ENCODE measurements at places on chromosomes 12 and 14.
A peak's percentile ranks its signal among the peaks of the same experiment; 100 is the strongest.

DNA sequence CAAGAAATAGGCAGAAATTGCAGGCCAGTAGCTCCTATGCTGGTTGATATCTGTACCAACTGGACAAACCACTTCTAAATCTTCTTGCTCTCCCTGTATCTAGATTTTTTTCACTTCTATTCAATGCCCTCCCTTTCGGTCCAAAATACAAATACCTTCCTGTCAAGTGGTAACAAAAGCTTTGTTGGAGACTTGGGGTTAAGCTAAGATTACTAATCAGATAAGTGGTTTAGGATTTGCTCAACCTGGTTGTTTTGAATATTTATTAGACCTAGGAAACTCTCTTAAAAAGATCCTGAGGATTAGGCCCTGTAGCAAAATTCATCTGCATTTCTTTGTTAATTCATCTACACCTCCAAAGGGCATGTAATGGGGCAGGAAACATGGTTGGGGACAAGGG is 410.1 kb downstream of the NAV3 start:
- DNase-seq, result no peak

DNA sequence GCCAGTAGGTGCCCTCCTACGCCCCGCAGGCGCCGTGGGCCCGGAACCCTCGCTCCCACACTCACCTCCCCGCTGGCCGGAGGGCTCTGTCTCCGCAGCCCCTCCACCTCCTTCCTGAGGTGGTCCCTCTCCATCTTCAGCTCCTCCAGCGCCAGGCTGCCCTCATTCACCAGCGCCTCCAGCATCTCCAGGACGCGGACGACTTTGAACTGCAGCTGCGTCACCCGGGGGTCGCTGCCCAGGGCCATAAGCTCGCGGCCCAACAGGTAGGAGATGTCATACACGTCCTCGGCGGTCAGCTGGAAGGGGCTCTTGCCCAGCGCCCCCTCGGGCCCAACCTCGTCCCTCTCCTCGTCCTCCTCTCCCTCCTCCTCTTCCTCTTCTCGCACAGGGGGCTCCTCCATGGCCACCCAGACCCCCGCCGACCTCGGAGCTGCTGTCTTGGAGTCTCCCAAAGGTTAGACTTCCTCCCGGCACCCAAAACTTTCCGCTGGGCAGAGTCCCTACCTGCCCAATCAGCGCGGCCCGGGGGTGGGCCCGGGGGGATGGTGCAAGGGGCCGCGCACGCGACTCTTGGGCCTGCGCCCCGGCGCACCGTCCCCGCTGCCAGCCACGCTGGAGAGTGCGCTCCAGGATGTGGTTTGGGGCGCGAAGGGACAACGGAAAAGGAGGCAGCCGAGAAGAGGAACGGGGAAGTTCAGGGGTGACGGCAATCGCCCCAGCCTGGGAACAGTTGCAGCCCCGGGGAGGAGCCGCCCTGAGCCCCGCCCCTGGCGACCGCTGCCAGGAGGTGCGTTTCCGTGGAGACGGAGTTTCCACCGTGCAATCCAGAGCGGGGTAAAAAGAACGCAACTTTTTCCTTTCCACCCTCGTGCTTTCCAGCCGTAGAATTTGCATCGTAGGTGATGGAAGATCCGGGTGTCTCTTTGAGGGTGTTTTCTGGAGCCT is at the start of gene RILPL2:
Gene RILPL2 (minus strand): TSS at position 668 of the 948 bp plus-strand sequence. CDS start 264 bp downstream, at position 404.
- peak; percentile 96 for DNase-seq

DNA sequence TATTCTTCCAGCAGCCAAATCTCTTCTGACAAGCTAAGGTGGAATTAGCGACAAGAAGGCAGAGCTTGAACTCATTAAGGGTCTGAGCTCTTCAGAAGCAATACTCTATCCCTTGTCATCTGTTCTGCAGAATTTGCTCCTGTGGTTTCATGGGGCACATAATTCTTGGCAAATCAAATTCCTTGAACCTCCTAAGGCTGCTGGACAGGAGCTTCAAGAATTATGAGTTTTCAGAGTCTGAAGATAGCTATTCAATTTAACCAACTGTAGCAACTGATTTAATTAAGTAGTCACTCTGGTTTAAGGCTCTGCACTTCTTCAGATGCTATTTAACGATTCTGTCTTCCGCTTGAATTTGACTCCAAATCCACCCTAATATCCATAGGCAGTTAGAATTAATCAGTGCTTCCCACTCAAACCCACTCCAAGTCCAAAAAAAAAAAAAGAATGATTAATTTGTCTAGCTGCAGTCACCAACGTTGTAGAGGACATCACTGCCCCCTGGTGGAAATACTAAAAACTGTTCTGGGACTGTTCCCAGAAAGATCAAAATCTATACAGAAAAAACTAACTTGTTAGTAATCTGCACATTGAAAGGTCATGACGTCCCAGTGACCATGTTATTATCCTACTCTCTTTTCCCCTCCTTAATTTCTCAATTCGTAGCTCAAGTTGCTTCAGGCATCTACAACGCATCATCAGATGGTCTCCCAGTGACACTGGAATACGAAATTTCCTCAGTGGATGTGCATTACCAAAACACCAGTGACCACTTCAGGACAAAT is 169.9 kb downstream of the KIF21A start:
- DNase-seq, result no peak

GRCh38 chr12:131917139-131917710 is 11.9 kb upstream of the PUS1 start:
- DNase-seq, result no peak

- DNase-seq, result peak; percentile 40
Observed at GRCh38 chr12:31238764-31239387, 87.1 kb downstream of the SINHCAF start.

DNA sequence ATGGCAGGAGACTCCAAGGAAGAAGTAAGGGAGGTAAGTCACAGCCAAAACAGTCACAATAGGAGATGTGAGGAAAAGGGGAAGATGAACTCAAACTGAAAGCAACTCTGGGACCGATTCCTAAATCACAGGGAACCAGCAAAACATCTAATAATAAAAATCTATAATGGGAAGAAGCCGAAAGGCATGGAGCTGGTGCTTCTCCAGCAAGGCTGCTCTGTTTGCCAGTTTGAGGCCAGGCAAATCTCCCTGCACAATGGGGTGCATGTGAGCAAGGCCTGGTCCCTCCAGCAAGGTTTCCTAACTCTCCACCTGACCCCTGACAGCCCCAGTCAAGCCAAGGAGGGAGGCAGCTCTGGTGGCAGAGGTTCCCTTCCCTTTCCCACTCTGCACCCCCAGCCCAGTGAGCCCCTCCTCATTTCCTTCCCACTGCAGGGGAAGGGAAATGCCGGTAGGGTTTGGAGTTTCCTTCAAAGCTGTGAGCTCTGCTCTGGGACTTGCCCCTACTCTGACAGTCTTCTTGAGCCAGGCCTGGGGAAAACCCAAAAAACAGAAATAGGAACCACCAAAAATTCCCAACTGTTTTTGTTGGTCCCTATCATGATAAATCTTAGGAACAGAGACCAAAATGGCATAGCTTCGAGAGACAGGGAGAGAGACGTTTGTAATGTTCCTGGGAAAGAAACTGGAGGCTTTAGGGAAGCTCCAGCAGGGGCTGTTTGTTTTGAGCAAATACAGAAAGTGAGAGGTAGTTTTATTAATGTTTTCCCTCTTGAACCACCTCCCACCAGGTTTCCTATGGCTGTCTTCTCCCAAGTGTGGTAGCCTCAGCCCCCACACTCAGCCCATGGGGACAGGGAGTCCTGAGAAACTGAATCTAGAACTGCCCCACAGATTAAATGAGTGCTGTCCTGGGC is 34.6 kb downstream of the FMNL3 start:
- no peak for DNase-seq

GRCh38 chr12:116009805-116010204 is 267.7 kb downstream of the MED13L start:
- DNase-seq, result no peak

DNA sequence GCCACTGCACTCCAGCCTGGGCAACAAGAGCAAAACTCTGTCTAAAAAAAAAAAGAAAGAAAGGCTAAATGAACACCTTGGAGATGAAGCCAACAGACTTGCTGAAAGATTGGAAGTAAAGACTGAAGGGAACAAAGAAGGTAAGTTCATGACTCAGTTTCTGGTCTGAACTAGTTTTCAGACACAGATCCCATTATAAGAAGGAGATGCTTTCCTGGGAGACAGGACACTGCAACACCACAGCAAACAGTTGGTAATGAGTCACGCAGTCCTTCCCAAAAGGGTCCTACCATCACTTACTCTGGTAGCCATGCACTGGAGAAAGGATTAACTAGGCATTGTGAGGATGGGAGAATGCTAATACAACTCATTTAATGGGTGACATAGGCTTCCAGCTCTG is 97.2 kb downstream of the SSPN start:
- DNase-seq, result no peak

GRCh38 chr12:64729909-64730587 is 29.2 kb downstream of the GNS start:
- DNase-seq, result no peak

- no peak for DNase-seq
Observed at GRCh38 chr12:82800185-82800584, 113.5 kb downstream of the TMTC2 start.

DNA sequence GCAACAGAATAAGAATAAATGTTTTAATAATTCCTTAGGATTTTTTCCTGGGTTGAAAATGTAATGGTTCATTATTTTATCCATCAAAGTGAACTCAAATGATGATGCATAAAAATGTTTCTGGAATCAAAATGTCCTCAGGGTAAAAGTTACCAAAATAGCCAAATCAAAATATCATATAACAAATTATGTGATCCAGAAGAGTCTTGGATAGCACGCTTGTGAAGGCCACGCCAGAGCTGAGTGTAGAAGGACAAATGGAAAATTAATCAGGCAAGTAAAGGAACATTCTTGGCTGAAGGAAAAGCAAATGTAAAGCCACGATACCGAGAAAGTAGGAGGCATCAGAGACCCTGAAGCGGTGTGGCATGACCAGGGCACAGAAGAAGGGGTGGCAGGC is 169.2 kb downstream of the CAPZA3 start:
- DNase-seq, result no peak

- DNase-seq, result no peak
Observed at GRCh38 chr12:33587354-33587753, 147.7 kb upstream of the SYT10 start.

GRCh38 chr12:4992871-4993270 is 50.8 kb upstream of the KCNA5 start:
- DNase-seq, result no peak

DNA sequence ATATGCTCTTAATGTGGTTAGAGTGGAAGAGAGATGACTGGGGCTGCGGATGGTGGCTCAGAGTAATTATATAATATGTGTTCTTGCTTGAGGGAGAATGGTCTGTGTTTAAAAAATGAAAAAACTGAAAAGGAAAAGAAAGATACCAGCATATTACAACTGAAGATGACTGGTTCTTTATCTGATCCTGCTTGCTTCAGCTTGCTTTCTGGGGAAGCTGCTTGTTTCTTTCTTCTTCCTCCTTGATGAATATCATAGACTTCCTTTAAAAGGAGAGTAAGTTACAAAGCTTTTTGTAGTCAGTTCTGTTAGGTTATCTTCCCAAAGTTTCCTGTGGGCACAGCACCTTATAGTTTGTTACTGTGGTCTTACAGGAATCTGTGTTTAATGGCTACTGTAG is 210.9 kb downstream of the ERC1 start:
- no peak for DNase-seq
